Right forelimb (tissue), 1 donor: ENCODE measurements at places on chromosomes 2 and 18.

DNA sequence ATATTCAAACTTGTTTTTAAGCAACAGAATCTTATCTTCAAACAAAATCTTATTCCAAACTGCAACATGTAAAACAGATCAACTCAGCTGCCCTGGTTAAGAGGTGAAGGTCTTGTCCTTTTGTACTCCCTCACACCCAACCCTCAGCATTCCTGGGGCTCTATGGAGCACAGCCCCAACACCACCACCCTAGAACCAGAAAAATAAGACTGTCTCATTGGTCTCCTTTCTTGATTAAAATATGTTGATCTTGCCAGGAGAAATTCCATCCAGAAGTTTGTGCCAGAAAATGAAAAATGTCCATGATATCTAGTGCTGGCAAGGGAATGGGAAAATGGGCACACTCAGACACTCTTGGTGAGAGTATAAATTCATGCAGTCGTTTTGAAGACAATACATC lies 62.1 kb upstream of the TMEM17 start:
- DNase-seq = no peak

DNA sequence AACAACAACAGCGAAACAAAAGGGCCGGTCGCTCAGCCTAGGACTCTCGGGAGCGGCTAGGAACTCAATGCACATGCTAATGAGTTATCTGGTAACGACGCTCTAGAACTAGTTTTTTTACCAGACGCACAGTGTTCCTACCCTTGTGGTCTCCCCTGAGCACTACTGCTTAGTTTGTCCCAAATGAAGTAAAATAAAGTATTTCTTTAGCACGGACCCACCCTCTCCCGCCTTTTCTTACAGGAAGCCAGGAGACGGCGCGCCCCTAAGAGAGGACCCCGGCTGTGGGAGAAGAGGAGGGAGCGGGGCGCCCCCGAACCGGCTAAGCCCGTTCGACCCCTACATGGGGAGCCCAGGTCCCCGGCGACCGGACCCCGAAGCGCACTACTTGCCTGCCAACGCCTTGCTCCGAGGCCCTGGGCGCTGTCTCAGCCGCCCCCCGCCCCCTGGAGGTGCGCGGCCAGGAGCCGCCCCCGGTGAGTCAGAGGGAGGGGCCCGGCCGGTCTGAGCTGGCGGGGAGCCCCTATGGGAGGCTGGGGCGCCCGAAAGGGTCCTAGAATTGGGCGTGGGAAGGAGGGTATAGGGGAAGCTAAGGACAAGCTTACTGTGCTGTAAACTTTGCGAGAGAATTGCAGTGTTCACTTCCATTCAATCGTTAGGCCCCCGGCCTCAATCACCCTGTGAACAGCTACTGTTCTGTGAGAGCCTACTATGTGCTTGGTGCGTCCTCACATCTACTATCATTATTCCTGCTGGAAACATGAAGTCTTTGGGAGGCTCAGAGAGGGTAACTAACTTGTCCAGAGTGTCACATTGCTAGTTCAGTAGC lies 3.6 kb upstream of the CAPG start:
- DNase-seq = peak; percentile 80

DNA sequence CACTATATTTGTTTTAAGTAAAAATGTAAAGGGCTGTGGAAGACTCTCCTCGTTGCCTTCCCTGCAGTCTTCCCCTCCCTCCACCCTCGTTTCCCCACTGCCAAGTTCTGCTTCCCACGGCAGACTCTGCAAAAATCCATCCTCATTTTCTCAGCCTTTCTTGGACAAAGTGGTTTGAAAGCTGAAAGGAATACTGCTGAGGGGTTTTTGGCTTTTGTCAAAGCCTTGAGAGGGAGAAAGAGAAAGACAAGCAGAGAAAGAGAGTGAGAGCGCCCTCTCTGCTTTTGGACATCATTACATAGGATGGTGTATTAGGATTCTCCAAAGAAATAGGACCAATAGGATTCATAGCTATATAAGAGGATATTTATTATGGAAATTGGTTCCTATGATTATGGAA lies 455.9 kb upstream of the SOX11 start:
- peak; percentile 47 for DNase-seq

- peak; percentile 82 for DNase-seq
Observed at GRCh38 chr2:176455816-176456291, 186.6 kb downstream of the MTX2 start.

- peak; percentile 61 for DNase-seq
Observed at GRCh38 chr18:76922107-76922506, 99.8 kb downstream of the ZNF236 start.

DNA sequence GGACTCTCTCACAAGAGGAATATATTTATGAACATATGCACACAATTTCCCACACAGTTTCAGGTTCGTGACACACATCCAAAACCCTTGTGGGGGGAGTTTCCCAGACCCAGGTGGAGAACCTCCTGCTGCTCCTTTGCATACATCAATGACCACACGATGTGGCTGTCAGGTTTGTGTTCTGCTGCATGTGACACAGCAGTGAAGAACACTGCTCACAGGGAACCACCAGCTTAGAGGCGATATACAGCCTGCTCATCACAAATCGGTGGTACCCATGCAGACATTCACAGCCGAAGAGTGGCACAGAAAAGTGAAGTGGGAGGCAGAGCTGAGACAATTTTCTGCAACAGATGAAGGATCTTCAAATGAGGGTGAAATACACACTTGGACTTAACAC lies 175.6 kb upstream of the ZFP36L2 start:
- DNase-seq = no peak

DNA sequence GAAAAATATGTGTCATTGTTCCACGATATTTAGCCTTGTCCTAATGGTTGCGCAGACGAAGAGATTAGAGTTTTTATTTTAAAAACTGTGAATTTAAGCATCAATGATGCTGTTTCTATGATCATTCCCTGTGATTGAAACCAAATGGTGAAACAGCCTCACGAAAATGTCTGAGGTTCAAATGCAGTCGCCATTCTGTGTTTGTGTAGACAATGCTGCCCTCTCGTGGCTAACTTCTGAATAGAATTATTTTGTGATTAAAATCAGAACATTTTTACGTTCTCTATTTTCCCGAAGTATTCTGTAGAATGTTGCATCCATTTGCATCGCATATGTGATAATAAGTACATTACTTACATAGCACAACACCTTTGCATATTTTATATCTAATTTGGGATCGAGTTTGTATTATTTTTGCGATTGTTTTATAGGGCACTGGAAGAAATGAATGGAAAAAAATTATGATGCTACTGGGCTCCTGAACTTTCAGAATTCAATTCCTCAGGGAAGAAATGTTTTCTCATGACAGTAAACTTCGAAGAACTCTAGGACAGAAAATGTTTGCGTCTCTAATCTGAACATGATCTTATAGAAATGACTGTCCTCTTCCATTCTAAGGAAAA lies 54.8 kb upstream of the CREB1 start:
- DNase-seq = peak; percentile 59
